ENCODE measurements at places on chromosomes 7 and 10. TPM values are rescaled to one million over a fixed set of nuclear protein-coding genes. Genes with fewer than 3 reads are reported as not detected.
A peak's percentile ranks its signal among the peaks of the same experiment; 100 is the strongest.

Gene SLC29A4
- 33.9 TPM for total RNA-seq

GRCh38 chr10:84395581-84395980 is 67.2 kb downstream of the CCSER2 start:
- H3K4me1 ChIP-seq, result peaks cover 13% of the 10 kb centered on the region
- no peaks in the 10 kb centered on the region for H3K27me3 ChIP-seq
- no peak overlapping the region for H3K27ac ChIP-seq
- no peak for DNase-seq
- H3K36me3 ChIP-seq, result peaks cover 31% of the 10 kb centered on the region

DNA sequence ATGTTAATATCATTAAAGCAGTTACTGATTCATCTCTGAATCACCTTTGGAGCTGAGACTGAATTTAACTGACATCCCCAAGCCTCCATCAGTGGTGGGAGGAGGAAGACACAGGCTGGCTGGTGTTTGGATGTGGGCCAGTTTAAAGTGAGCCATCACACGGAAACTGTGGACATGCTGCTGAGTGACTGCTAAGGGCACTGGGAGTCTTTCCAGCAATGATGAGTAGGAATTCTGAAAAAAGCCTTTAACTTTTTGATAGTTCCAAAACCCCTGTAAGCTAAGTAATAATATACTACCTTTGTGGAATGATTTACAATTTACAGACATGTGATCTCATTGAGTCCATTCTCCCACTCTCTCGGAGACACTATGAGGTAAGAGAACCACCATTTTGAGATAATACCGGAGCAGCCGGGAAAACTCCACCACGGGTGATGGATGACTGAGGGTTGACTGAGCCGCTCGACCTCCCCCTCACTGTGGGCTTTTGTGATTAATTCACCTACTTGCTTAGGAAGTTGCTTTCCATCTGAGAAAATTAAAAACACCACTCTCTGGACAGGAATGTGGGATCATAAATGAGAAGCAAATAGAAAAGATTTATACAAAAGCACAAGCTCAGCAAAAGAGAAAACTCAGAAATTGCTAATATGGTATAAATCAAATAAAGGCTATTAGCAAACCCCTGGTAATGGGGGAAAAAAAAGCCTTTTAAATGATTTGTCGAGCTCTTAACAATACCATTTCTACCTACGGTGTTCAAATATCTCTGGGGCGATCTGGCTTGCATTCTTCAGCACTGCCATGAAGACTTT is 194.8 kb downstream of the FANK1 start:
- peak overlapping the region; percentile 15 for H3K27ac ChIP-seq
- H3K4me1 ChIP-seq, result peaks cover 6% of the 10 kb centered on the region
- H3K4me3 ChIP-seq, result no peak overlapping the region
- no peaks in the 10 kb centered on the region for H3K36me3 ChIP-seq

- peaks cover 13% of the 10 kb centered on the region for H3K4me1 ChIP-seq
- no peak for DNase-seq
- H3K36me3 ChIP-seq, result peaks cover under 1% of the 10 kb centered on the region
- H3K4me3 ChIP-seq, result no peak overlapping the region
- H3K27ac ChIP-seq, result no peak overlapping the region
- H3K27me3 ChIP-seq, result no peaks in the 10 kb centered on the region
Observed at GRCh38 chr10:110138197-110138812, 69.1 kb upstream of the MXI1 start.

DNA sequence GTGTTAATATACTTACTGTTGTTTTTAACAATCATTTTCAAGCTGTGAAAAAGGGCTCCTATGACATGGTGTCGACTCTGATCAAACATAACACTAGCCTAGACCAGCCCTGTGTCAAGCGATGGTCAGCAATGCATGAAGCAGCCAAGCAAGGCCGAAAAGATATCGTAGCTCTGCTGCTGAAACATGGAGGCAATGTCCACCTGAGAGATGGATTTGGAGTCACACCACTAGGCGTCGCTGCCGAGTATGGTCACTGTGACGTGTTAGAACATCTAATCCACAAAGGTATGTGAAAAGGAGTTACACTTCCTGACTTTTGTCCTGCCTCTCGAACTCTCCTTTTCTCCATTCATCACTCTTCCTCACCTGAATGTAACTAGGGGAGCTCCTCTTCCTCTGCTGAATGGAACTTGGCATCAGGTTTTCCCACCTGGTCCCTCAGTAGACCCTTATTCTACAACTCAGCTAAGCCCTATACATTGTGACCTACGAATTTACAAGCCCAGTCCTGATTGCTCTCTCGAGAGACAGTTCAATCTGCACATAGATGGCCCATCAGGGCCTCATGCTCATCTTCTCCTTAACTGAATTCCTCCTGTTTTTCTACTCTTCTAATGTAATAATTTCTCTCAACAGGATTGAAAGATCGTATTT is 23.0 kb downstream of the ASB15 start:
- no peaks in the 10 kb centered on the region for H3K36me3 ChIP-seq

Gene PSD
- 12.4 TPM for total RNA-seq

Gene CEP55
- 6.0 TPM for total RNA-seq

Gene RALA
- total RNA-seq, result 28.4 TPM

DNA sequence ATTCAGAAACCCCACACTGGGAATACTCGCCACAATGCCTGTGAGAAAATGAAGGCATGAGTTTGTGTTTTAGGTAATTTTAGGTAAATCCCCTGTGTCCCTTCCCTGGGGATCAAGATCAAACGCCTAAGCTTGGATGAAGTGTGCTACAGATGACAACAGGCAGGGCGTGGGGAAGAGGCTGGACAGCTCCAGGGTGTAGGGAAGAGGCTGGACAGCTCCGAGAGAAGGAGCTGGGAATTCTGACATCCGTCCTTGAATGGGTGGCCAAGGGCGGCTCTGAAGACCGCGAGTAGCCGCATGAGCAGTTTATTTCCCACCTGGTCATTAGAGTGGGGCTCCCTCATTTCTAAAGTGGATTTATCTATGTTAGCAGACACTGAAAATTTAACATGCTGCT is 109.7 kb downstream of the RAMP3 start:
- H3K27me3 ChIP-seq, result peaks cover 39% of the 10 kb centered on the region
- H3K36me3 ChIP-seq, result no peaks in the 10 kb centered on the region
- DNase-seq, result no peak
- no peak overlapping the region for H3K27ac ChIP-seq

Gene GIMAP2
- not detected for total RNA-seq

GRCh38 chr7:140539461-140539860 is 60.2 kb upstream of the MKRN1 start:
- no peak for DNase-seq
- H3K4me3 ChIP-seq, result no peak overlapping the region
- peak overlapping the region; percentile 86 for H3K27ac ChIP-seq

Gene IL15RA
- not detected for total RNA-seq

DNA sequence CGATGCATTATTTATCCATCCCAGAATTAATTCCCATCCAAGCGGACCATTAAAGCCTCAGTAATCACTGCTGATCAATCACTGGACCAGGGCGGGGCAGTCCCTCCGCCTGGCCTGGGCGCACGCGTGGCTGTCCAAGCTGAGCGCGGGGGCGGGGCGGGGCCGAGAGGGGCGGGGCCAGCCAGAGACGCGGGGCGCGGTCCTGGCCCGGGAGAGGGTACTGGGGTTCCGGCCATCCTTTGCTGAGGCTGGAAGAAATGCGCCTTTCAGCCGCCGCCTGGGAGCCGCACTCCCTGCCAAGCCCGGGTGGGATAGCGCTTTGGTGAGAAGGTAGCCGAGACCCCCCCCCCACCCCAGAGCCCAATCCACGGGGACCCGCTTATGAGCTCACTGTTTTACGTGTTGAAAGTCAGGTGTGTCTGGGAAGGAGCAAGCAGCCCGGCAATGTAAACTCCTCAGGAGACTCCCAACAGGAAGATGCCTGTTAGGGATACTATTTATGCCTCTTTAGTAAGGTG is at the start of gene ARHGAP22:
ARHGAP22 (minus strand) TSS at position 83 of the 518 bp plus-strand sequence. CDS start 277 bp downstream, outside the sequence.
- H3K4me3 ChIP-seq, result peak within 1 kb of the TSS; percentile 59
- DNase-seq, result peak; percentile 38
- peaks cover 2% of the 10 kb centered on the region for H3K4me1 ChIP-seq
- no peaks in the 10 kb centered on the region for H3K36me3 ChIP-seq
- H3K27ac ChIP-seq, result no peak within 1 kb of the TSS
- H3K27me3 ChIP-seq, result peaks cover 83% of the 10 kb centered on the region

Gene PTPRZ1
- total RNA-seq, result 3.4 TPM

- H3K27me3 ChIP-seq, result peaks cover 36% of the 10 kb centered on the region
- no peak overlapping the region for H3K4me3 ChIP-seq
- peaks cover 26% of the 10 kb centered on the region for H3K36me3 ChIP-seq
- peaks cover 3% of the 10 kb centered on the region for H3K4me1 ChIP-seq
Observed at GRCh38 chr7:1703871-1704810, 34.1 kb downstream of the ELFN1 start.

Gene RNF133
- total RNA-seq, result not detected

DNA sequence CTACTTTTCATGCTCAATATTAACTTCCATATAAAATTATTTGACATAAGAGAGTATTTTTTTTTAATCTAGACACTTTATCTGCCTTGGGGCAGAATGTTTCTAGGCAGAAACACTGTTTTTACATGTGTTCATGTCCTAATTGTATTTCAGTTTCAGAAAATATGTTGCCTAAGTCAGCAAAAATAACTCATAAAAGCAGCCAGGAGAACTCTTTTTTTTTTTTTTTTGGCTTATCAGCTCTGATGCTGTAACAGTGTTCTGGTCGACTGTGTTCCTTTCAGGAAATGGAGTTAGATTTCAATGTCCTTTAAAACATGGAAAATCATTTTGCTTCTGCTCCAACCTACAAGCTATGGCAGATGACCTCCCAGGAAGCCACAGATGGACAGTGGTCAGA is 63.2 kb upstream of the OPALIN start:
- no peak overlapping the region for H3K4me3 ChIP-seq
- H3K36me3 ChIP-seq, result no peaks in the 10 kb centered on the region
- peaks cover 26% of the 10 kb centered on the region for H3K27me3 ChIP-seq
- H3K27ac ChIP-seq, result peak overlapping the region; percentile 61
- no peak for DNase-seq
- peaks cover 26% of the 10 kb centered on the region for H3K4me1 ChIP-seq

- H3K36me3 ChIP-seq, result no peaks in the 10 kb centered on the region
- DNase-seq, result no peak
- H3K4me3 ChIP-seq, result no peak overlapping the region
- no peaks in the 10 kb centered on the region for H3K4me1 ChIP-seq
- H3K27me3 ChIP-seq, result peaks cover 2% of the 10 kb centered on the region
Observed at GRCh38 chr7:159088016-159088865, 56.4 kb downstream of the VIPR2 start.

Gene ZNF92
- 17.0 TPM for total RNA-seq

GRCh38 chr10:86072413-86072812 is 294.2 kb downstream of the GRID1 start:
- H3K4me1 ChIP-seq, result no peaks in the 10 kb centered on the region
- peaks cover 41% of the 10 kb centered on the region for H3K27me3 ChIP-seq
- DNase-seq, result no peak
- no peaks in the 10 kb centered on the region for H3K36me3 ChIP-seq
- no peak overlapping the region for H3K27ac ChIP-seq

DNA sequence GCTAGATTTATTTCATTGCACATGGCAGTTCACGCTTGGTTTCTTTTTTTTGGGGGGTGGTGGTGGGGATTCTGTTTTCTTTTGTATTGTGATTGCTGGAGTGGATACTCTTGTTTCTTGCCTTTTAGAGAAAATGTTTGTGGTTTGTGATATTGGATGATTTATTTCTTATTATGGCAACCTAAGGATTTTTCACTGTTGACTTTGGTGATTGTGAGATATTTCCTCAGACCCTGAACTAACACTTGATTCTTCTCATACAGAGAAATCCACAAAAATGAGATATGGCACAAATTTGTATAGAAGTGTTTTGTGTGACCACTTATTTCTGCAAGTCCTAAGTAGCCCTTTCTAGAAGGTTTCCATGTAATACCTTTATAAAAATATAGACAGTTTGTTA is 871.1 kb downstream of the LRMDA start:
- H3K27ac ChIP-seq, result peak overlapping the region; percentile 83
- no peaks in the 10 kb centered on the region for H3K36me3 ChIP-seq
- no peak overlapping the region for H3K4me3 ChIP-seq
- DNase-seq, result no peak

Gene CYP26C1
- total RNA-seq, result 0.44 TPM

GRCh38 chr10:102962951-102963755 is 45.1 kb downstream of the CNNM2 start:
- peaks cover 25% of the 10 kb centered on the region for H3K4me1 ChIP-seq
- no peak for DNase-seq
- no peaks in the 10 kb centered on the region for H3K36me3 ChIP-seq
- no peaks in the 10 kb centered on the region for H3K27me3 ChIP-seq
- peak overlapping the region; percentile 33 for H3K27ac ChIP-seq

GRCh38 chr10:73601486-73601921 is 10.4 kb upstream of the USP54 start:
- no peaks in the 10 kb centered on the region for H3K27me3 ChIP-seq
- DNase-seq, result no peak
- no peak overlapping the region for H3K4me3 ChIP-seq
- peaks cover 8% of the 10 kb centered on the region for H3K4me1 ChIP-seq
- H3K27ac ChIP-seq, result peak overlapping the region; percentile 30
- H3K36me3 ChIP-seq, result peaks cover 7% of the 10 kb centered on the region

DNA sequence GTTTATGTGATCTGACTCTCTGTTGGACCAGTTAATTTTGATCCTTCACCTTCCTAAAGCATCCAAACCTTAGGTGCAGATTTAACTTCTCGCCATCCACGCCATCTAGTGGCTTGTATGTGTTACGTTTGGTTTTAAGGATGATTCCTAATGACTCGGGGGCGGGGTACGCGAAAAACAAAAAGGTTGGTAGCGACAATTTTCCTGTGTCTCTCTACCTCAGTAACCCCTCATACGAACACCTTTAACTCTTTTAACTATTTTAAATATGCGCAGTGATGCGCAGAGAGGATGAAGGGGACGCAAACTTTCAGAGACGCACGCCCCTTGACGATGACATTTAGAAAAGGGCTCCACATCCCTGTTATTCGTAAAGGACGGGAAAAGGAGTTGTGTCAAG is 714 bp upstream of the KCND2 start:
- H3K4me3 ChIP-seq, result peak overlapping the region; percentile 100
- peak overlapping the region; percentile 85 for H3K27ac ChIP-seq
- peaks cover 11% of the 10 kb centered on the region for H3K4me1 ChIP-seq
- DNase-seq, result no peak

DNA sequence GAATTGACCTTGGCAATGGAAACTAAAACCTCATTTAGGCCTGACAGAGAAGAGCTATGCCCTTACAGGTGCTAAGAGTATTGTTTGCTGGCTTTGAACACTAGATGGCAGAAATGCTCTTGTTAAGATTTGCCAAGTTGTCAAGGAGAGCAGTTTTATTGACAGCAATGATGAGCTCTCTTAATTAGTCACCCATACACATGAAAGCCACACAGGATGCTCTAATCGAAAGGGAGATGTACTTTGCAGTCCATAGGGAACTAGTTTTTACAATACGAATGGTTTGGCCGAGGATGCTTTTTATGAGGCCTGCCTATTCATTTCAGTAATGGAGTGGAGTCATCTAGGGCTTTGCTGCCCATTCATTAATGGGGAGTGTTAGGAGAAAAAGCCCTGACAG is 45.4 kb upstream of the MBL2 start:
- DNase-seq, result no peak
- peaks cover 19% of the 10 kb centered on the region for H3K4me1 ChIP-seq
- H3K27me3 ChIP-seq, result no peaks in the 10 kb centered on the region
- H3K36me3 ChIP-seq, result no peaks in the 10 kb centered on the region
- H3K4me3 ChIP-seq, result no peak overlapping the region
